Heart right ventricle (tissue), 16 donors: ENCODE measurements at places on chromosomes 12 and 14. TPM values are rescaled to one million over a fixed set of nuclear protein-coding genes. Genes with fewer than 3 reads are reported as not detected.
A peak's percentile ranks its signal among the peaks of the same experiment; 100 is the strongest.

TBX5 gene
- total RNA-seq = 49.7 TPM

OTX2 gene
- total RNA-seq = not detected

AMDHD1 gene
- total RNA-seq = 0.66 TPM

CLMN gene
- 8.4 TPM for total RNA-seq

FLRT2 gene
- total RNA-seq = 7.5 TPM

GRCh38 chr12:23222801-23223200 is 597.8 kb downstream of the ETNK1 start:
- no peak for DNase-seq

GRCh38 chr14:68104518-68104917 is 284.9 kb downstream of the RAD51B start:
- DNase-seq = no peak

- no peak for DNase-seq
These were observed 1.0 kb upstream of the NAP1L1 start for GRCh38 chr12:76085520-76085868.

DNA sequence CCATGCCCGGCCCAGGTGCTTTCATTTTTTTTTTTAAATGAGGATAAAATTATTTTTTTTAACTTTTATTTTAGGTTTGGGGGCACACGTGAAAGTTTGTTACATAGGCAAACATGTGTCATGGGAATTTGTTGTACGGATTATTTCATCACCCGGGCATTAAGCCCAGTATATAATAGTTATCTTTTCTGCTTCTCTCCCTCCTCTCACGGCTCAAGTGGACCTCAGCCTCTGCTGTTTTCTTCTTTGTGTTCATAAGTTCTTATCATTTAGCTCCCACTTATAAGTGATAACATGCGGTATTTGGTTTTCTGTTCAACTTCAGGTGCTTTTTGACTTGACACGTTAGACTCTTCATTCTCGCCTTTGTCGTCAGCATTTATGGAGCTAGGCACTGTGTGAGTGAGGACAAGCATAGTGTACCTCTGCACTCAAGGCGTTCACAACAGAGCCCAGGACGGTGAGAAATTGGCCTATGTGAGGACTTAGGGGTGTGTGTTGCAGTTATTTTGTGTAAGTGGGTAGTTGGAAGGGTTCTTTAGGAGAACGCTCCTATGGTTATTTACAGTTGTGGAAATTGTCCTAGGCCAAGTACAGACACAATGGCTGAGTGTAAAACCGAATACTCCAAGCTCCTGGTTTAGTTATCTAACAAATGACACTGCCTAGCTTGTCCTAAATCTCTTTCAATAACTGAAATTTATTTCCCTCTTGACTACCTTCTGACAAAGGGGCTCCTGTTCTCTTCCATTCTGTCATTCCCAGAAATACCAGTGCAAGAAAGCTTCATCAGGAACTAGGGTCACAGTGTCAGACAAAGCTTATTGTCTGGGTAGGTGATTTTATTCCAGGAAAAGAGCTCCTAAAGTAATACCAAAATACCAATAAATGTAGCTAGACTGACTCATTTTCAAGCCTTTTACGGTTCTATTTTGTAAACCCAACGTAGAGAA is 200.5 kb upstream of the PRICKLE1 start:
- no peak for DNase-seq

DNA sequence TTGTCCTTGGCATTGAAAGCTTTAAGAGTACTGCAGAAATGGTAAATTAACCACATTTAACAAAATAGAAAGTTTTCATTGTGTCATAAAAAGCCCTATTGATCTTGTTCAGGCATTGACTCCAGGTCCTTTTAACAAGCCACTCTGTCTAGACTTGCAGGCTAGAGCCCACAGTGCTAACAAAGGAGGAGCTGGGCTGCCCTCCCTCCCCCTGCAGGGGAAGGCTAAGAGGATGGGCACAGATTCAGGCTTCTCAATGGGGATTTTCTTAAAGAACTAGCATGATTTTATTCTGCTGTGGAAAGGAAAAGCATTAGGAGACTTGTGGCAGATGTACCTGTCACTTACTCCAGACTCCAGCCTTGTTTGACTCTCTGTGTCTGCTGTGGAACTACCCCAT is 463.6 kb downstream of the NRXN3 start:
- no peak for DNase-seq

- no peak for DNase-seq
These were observed 550.0 kb upstream of the TBX3 start for GRCh38 chr12:115233891-115234543.

DNA sequence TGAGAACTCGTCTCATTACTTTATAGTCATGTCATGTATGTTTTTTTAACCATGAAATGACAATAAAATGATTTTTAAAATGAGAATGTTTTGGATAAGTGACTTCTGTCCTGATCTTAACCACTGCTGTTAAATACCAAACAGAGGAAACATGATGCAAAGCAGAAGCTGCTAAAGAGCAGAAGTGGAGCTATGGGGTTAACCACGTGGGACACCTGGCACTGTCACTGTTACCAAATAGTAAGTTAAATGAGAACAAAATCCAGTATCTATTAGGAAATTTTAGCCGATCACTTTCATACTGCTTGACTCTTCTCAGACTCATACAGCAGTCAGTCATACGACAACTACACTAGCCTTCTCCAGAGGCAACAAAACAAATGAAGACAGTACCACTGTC is 82.4 kb downstream of the SCAF11 start:
- no peak for DNase-seq

- no peak for DNase-seq
These were observed 13.6 kb downstream of the PLEKHG3 start for GRCh38 chr14:64717870-64718269.

GRCh38 chr12:53506450-53506785 is 866 bp downstream of the NPFF start:
- DNase-seq = no peak

- DNase-seq = no peak
These were observed 796.5 kb downstream of the GALC start for GRCh38 chr14:87196436-87196835.

DNA sequence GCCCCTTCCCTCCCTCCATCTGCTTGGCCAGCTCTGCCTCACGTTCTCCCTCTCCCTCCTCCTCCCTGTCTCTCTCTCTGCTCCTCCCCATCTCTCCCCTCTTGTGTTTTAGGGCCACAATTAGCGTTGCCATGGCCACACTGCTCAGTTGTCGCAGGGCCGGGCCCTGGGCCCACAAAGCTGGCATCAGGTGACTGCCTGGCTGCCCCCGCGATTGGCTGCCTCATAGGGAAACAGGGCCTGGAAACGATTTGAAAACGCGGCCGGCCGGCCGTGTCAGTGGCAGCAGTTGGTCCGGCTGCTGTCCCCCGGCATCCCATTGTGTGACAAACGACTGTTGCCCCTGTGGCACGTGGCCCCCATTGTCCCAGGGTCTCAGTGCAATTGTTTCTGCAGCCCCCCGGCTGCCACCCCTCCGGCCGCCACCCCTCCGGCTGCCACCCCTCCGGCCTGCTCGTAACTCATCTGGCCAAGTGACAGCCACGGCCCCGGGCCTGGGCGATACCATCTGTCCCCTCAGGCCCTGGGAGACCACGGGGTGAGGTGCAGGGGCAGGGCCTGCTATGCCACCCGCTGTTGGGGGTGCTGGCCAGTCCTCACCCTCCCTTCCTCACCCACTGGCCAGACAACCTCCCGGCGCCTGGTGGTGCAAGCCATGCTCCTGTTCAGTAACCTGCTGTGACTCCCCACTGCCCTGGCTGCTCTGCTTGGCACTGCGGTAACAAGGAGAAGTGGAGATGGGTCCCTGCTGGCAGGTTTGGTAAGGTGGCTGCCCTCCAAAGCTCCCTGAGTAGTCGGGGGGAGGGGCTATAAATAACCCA is 17.4 kb downstream of the FOXN4 start:
- peak; percentile 68 for DNase-seq

DNA sequence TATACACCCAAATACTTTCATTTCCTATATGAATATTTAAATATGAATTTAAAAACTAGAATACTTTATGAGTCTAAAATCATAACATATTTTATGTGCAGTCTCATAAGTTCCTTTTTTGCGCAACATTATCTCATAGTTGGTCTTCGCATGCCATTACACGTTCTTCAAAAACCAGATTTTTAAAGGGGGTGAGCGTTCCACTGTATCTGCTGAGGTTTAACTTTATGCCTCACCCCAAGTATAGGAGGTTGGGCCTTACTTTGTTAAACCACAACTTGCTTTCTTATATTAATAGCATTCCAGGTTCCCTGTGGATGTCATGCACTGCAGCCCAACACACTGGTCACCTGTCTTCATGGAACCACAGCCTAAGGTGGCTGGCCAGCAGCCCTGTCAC is 118.6 kb downstream of the APAF1 start:
- DNase-seq = no peak

DNA sequence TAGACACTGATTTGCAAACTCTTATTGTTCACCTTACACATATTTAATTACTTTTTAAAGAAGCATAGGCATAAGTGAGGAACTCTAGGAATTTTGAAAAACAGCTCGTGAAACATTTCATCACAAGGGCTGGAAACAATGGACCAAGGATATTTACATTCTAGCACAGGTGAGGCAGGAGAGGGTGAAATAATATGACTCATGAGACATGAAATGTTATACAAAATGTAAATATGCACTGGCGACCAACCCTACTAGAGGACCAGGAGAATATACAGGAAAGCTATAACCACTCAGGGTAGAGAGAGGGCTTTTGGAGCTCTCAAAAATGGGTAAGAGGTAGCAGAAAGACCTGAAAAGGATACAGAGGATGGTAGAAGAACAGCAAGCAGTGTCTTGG is 115.3 kb downstream of the PTGER2 start:
- no peak for DNase-seq
